Activated T-helper 1 cell treated with anti-CD3 and anti-CD28 coated beads, Interleukin-2, amount 50 U/mL, for 16 hours (primary cell): ENCODE measurements at places on chromosomes 1 and 21.

GRCh38 chr1:84073266-84073665 is 70.8 kb upstream of the PRKACB start:
- DNase-seq: no peak

GRCh38 chr21:19353256-19353655 is 949.7 kb upstream of the TMPRSS15 start:
- no peak for DNase-seq

DNA sequence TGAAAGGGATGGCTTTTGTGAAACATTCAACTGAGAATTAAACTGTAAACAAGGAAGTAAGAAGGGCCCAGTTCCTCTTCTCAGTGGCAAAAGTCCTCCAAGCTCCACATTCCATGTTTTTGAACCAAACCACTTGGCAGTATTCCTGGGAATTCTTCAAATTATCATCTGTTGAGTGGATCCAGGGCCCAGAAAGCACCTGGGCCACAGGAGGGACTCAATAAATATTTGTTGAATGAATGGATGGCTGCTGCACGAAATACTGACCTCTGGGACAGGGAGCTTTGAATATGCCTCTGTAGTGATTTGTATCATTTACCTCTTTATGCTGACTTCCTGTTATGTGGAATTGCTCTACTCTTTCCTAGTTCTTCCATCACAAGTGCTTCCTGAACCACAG is 4.7 kb downstream of the SLC35F3 start:
- no peak for DNase-seq

DNA sequence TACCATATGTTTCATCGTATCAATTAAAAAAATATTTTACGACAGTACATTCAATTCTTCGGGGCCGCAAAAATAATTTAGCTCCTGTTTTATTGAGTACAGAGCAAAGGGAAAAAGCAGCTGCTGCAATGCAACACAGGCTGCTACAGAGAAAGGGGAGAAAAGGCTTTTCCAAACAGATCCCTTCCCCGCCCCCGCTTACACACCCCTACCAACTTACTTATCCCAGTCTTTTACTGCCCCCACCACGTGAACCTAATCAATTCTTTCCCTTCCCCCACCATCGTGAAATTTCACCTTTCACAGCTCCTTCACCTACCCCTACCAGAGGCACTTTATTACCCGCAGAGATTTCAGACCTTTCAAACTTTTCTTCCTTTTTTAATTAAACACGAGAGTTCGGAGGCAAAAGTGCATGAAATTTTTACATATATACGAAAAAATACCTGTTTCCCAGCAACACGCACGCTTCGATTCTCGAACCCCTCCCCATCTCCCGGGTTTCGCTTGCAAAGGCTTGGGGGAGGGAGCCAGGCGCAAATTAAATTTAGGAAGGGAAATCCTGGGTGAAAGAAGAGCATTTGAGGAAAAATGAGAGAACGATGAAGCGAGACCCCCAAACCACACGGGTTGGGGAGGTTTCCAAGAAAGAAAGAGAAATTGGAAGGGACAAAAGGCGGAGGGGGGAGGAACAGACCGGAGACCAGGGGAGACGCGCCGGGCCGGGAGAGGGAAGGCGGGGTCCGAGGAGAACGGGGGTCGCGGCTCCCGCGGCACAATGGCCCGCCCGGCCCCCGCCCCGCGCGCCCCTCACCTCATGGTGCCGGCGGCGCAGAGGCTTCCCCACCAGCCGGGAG is 823 bp downstream of the ENAH start:
- DNase-seq: no peak

DNA sequence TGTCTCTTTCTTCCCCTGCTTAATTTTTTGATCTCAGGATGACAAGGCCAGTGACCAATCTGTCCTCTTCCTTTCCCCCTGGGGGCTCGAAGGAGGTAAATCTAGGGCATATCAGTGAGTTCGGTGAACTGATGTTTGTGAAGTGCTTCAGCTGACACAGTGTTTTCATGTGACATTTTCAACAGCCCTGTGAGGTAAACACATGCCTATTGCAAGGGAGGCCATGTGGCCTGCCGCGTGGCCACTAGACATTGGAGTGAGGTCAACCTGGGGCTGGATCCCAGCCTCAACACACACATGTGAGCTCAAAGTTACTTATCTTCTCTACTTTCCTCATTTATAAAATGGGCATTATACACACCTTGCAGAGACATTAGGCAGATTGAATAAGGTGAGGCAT is 126.3 kb downstream of the PLPP3 start:
- DNase-seq: no peak

GRCh38 chr1:11797525-11798216 is 8.1 kb downstream of the MTHFR start:
- DNase-seq: no peak

GRCh38 chr21:36835383-36835795 is 131.1 kb downstream of the HLCS start:
- DNase-seq: no peak

DNA sequence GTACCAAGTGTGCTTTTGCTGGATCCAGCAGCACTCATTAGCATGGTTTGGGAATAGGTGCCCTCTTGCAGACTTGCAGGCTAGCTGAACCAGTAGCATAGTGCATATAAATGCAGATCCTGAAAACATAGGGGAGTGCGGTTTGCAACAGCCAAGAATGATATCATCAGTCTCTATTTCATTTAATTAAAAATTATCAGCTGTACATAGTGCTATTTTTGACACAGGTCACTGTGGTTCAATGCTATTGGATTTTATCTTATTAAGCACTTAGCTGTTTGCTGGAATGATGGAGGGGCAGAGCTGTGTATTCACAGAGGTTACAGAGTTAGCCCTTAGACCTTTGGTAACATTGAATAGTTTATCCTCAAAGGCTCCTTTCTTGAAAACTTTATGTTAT is 43.6 kb downstream of the CYYR1 start:
- no peak for DNase-seq

DNA sequence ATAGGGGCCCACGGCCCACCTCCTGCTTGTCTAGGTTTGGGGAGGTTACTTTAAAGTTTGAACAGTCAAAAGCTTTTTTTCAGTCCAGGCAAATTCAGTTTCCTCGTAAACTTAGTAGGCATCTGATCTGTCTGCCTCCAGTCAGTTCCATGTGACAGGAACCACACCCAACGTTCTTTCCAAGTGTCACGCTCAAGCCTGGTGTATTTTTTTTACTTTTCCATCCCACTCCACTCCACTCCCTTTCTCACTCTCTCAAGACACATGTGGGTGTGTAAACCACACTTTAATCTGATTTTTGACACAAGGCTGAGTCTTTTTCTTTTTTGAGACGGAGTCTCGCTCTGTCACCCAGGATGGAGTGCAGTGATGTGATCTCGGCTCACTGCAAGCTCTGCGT is 60.3 kb upstream of the GPR153 start:
- no peak for DNase-seq

DNA sequence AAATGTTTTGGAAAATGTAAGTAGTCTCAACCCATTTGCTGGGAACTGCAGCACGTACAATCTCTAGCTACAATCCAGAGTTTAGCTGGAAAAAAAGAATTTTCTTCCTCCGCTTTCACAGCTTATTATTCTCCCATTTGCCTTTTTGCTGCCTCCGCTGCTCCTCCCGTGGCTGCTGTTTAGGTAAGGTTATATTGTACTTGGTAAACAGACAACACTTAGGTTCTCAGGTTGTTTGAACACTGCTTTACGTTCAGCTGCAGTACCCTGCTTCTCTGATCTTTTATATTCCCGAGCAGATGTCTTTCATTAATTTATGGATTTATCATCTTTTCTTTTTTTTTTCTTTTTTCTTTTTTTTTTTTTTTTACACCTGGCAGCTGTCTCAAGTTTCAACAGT is 14.3 kb downstream of the PROX1 start:
- no peak for DNase-seq

GRCh38 chr1:167487614-167488013 is 30.7 kb downstream of the CD247 start:
- DNase-seq: no peak

GRCh38 chr1:165284454-165284853 is 72.1 kb downstream of the LMX1A start:
- no peak for DNase-seq

- DNase-seq: no peak
Observed at GRCh38 chr1:201742476-201742875, 86.5 kb upstream of the IPO9 start.

DNA sequence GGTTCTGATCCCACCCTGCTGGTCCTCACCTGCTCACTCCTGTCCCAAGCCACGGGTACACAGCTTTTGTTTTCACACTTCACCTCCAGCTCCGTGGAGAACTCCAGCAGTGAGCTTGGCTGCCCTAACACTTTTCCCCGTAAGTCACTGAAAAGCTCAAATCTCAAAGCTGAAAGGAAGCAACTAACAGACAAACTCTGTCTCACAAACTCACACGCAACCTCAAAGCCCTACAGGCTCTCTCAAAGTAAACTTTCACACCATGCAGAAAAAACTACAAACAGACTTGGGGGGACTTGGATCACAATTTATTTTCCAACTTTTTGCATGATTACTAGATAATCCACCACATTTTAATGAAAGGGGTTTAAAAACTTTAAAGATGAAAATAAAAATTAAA is 88.3 kb downstream of the AK5 start:
- DNase-seq: no peak

DNA sequence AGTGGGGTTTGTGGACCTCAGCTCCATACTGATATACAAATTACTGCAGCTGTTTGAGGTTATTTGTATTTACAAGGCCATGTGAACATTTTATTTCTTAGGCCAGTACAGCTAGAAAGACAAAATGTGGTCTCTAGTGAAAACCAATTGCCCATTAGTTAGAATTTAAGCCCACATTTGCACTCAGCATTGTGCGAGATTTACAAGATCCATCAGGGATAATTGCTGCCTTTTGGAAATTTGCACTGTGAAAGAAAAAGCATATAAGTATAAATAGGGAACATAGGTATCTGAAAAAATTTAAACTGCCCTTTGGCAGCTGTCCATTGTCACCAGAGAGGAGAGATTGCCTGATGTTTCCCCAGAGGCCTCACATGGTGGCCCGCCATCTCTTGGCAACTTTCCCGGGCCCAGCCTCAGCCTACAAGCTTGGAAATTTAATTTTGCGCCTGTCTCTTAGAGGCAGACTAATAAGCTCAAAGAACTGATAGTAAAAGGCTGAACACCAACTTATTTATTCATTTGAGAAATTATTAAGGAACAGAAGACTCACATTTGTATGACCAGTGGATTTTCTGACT is 120.7 kb downstream of the MAP3K21 start:
- no peak for DNase-seq

- no peak for DNase-seq
Observed at GRCh38 chr1:36843906-36844610, 190.3 kb downstream of the GRIK3 start.

DNA sequence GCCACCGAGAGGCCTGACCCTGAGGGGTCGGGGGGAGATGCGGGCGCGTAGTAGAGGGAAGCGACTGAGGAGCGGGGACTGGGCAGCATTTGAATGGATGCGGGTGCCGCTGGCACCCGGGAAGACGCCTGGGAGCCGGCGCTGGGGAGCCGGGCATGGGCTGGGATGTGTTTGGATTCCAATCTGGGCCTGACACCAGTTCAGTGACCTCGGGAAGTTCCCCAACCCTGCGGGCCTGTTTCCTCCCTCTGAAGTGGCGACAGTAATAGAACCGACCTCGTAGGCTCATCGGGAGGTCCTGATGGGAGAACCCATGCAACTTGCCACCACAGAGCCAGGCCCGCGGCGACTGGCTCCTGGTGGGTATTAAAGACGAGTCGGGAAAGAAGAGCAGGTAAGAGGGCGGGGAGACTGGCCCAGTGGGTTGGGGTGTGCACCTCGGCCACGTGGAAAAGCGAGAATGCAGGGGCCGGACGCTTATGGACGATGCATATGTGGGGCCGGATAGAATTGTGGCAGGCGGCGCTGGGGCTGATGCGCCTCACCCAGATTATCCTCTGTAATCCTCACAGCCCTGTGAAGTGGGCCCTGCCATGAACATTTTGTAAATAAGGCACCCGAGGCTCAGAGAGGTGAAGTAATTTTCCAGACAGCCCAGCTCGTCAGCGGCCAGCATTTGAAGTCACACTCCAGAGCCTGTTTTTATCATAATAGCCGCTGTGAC is 105.8 kb downstream of the SLC16A1 start:
- DNase-seq: no peak

DNA sequence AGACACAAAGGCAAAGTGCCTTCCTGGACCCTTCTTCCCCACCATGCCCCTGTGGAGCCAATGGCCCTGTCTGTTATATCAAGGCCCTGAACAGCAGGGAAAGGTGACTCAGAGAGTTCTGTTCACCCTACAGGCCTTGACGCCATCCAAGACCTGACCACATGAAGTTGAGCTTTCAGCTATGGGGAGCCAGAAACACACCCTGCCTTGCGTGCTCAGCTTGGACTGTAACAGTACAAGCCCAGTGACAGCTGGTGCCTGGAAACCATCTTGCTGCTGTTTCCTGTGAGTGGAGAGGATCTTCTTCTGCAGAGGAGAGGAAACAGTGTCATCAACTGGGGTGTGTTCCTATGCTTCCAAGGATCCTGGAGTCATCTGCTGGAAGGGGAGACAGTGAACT is 165.0 kb upstream of the IRF2BP2 start:
- no peak for DNase-seq

DNA sequence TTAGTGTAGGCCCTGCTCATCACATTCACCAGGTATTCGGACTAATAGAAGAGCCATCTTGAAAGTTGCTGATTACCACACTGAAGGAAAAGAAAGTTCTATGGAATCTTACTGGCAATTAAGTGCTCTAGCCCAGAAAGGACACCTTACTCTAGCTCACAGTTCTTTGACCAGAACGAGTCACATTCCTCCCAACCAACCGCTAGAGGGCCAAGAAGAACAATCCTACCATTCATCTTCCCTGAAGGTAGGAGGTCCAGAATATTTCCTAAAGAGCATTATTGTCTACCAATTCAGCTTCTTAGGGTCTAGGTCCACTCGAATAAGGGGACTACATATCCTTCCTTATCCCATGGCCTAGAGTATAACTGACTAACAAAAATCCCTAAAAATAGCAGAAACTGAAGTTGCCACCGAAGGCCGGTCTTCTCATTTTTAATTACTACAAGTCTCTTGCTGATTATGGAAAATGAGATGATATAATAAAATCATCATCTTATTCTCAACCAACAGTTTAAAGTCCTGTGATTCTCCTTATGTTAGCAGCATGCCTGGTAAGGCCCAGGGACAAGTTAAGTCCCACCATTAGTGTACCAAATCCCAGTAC is 2.7 kb upstream of the FMO1 start:
- DNase-seq: no peak

GRCh38 chr21:44975720-44976555 is 36.1 kb downstream of the SLX9 start:
- no peak for DNase-seq

- DNase-seq: no peak
Observed at GRCh38 chr1:78854556-78854955, 152.0 kb downstream of the ADGRL4 start.

DNA sequence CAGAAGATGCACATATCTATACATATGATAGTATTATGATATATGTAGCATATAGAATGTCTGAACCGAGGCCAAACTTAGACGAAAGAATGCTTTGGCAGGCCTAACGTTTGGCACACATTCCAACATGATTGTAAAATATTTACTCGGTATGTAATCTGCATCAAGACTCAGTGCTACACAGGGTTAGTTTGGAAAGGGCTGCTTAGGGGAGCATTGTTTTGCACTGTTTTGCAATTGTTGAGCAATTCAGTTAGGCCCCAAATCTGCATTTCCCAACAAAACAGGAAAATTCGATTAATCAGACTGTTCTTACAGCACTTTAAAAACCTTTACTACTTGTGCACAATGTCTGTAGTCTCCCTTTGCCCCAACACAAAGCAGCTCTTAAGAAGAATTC is 216.0 kb upstream of the NEGR1 start:
- no peak for DNase-seq

- no peak for DNase-seq
Observed at GRCh38 chr1:3707298-3707938, 44.8 kb upstream of the CCDC27 start.
